ENCODE measurements at places on chromosomes 2 and 18.

- DNase-seq = no peak
Observed at GRCh38 chr2:181998041-181998835, 12.6 kb downstream of the PPP1R1C start.

- DNase-seq = no peak
Observed at GRCh38 chr2:33015421-33016142, 68.8 kb downstream of the LTBP1 start.

GRCh38 chr2:94759211-94759610, 112.0 kb upstream of the TEKT4 start:
- peak; percentile 32 for DNase-seq

DNA sequence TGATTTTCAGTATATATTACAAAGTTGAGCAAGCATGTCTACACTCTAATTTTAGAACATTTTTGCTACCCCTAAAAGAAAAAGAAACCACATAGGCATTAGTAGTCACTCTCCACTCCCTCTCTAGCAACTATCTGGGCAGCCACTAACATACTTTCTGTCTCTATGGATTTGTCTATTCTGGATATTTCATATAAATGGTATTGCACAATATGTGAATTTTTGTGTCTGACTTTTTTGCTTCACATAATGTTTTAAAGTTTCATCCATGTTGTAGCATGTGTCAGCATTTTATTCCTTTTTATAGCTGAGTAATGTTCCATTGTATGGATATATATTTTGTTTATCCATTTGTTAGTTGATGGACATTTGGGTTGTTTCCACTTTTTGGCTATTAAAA, 232.5 kb upstream of the CTAGE1 start:
- DNase-seq = no peak

- DNase-seq = peak; percentile 79
Observed at GRCh38 chr2:105779394-105779793, 34.7 kb downstream of the NCK2 start.

DNA sequence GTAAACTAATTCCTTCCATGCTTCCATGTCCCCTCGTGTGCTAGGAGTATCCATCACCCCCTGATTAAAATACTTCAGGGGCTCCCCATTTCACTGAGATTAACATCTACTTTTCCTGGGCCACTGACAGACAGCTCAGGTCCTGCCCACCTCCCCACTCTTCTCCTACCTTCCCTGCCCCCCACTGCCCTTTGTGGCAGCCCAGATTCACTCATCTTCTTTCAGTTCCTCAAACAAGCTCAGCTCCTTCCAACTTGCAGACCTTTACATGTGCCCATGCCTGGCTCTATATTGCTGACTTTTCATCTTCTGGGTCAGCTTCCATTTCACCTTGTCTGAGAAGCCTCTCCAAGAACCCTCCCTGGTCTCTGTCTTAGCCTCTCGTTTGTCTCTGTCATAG, 12.0 kb downstream of the RUFY4 start:
- DNase-seq = no peak

GRCh38 chr2:44267796-44268648, 7.3 kb upstream of the SLC3A1 start:
- DNase-seq = no peak

GRCh38 chr2:206433686-206434085, 9.6 kb upstream of the ADAM23 start:
- DNase-seq = no peak

- DNase-seq = no peak
Observed at GRCh38 chr2:58669998-58670397, 428.9 kb upstream of the FANCL start.
